ENCODE measurements at places on chromosomes 13 and 19.

- DNase-seq: no peak
Measured at GRCh38 chr19:2582984-2583956, 107.3 kb downstream of the GADD45B start.

DNA sequence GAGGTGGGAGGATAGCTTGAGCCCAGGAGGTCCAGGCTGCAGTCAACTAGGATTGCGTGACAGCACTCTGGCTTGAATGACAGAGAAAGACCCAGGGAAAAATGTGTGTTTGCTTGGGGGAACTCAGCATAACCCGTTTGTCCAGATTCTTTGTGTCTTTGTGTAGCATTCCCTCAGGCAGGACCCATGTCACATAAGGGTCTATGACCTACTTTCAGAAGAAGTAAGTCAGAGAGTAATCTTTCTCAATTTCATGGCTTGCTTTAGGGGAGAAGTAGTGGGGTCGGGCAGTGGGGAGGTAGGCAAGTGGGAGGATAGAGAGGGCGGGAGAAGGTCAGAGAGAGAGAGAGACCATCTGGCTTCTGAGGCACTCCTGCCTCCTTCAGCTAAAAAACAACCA, 11.9 kb upstream of the PSPC1 start:
- no peak for DNase-seq

DNA sequence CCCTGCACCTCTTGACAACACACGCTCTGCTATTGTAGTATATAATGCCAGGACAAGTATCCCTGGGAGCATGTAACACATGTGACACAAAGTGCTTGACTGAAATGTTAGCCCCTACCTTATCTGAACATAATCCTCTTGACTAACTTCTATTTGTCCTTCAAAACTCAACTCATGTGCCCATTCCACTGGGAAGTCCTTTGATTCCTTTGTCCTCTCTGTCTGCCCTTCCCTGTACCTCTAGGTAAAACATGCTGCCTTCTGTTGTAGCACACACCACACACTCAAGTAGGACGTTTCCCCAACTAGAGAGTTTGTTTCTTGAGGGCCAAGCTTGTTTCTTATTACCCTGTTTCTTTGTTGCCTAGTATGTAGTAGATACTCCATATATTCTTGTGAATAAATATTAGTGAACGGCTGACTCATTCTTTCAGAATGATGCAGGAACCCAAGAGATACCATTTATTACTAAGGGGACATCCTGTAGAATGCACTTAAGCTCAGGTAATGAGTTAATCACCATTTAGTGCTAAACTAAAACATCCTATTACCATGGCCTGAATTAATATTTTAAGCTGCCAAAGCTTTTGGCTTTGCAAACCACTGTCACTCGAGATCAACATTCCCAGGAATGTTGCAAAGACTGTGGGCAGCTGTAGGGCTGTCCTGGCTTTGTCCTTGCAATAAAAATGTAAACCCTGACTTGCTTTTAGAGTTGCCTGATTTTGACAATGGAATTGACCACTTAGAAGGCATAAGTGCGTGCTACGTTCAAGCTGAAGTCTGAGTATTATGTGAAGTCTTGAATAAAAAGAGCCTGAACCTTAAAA, 313.4 kb downstream of the COG6 start:
- no peak for DNase-seq

DNA sequence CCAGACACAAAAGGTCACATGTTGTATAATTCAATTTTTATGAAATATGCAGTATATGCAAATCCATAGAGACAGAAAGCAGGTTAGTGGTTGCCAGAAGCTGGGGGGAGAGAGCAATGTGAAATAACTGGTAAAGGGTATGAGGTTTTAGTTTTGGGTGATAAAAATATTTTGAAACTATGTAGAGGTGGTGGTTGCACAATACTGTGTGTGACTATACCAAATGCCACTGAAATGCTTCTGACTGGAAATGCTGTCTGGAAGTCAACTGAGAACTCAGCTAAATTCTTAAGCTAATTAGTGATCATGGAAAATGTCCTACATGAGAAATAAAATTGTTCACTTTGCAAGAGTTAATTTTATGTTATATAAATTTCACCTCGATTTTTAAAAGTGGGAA, 65.3 kb upstream of the RXFP2 start:
- DNase-seq: no peak

DNA sequence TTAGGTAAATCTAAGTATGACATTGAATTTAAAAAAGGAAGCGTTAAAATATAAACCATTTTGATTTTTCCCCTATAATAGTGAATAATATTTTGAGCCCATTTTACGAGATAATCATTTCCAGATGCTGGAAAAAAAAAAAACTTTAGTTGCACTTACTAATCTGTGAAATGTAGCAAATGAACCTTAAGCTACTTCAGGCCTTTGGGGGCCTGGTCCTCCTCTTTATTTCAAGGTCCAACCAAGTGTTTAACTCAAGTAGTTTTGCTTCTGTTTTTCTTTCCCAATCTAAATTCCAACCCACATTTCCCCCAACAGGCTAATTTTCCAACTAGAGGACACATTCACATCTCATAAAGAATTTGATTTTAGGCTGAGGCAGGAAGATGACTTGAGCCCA, 101.2 kb downstream of the TNFRSF19 start:
- DNase-seq: no peak

DNA sequence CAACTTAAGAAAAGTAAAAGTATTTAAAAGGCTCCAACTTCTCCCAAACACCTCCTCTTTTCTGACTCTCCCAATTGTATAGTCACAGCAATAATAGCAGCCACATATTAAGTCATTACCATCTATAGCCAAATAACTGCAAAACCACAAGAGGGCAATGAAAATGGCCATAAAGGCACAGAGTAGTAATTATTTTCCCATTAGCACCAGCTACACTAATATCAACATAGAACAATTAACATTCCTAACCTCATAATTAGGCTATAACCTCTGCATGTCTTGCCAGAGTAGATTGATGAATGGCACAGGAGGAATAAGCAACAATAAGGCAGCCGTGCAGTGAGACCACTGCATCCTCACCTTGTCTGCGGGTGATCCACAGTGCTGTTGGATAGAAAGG, 226.4 kb upstream of the SERP2 start:
- DNase-seq: no peak

DNA sequence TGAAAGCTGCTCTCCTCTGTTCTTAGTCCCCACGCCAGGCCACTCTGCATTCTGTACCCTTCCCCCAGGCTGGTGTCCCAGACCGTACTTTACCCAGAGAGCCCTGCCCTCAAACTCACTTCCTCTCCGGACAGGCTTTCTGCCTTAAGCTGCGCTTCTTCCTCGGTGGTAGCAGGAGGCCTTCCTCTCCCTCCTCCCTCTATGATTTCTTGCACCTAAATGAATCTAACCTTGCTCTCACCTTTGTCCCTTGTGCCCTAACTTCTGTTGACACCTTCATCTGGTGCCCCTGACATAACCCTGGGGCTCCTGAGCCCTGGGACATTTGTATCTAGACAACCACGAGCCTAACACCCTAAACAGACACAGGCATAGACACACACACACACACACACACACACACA, 29.6 kb upstream of the CEACAM21 start:
- DNase-seq: peak; percentile 24

DNA sequence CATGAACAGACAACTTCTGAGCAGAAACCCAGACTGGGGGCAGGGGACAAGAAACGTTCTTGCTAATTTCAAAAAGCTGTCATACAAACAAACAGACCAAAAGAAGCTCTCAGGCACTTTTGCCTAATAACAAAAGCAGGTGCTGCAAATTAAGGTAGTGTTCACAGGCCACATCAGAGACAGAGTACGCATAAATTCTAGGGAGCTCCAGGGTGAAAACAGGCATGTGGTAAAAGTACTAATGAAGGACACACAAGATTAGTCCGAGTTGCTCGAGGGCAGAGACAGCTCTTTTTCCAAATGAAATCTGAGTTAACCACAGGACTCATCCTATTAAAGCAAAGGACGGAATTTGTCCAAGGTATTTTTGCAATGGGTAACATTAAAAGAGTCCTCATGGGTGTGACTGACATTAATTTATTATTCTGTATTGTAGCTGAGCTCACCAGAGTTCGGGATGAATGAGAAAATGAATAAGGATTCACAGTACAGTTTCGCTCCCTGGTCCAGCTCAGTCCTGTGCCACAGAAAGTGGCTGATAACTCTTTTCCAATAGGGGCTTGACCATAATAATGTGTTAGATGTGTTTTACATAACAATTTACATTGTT, 197.3 kb downstream of the LHFPL6 start:
- DNase-seq: no peak

DNA sequence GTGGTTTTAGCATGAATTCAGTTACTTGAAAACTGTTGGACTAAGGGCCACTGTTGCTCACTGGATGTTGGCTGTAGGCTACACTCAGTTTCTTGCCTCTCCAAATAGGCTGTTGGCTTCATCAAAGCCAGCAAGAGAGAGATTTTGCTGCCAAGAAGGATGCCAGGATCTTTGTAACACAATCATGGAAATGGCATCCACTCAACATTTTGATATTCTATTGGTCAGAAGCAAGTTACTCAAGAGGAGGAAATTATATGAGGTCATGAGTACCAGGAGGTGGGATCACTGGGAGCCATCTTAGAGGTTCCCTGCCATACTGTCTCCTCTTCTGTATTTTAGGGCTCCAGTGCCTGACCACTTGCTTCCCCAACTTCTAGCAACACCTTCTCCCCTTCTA, 30.6 kb downstream of the SYDE1 start:
- no peak for DNase-seq

DNA sequence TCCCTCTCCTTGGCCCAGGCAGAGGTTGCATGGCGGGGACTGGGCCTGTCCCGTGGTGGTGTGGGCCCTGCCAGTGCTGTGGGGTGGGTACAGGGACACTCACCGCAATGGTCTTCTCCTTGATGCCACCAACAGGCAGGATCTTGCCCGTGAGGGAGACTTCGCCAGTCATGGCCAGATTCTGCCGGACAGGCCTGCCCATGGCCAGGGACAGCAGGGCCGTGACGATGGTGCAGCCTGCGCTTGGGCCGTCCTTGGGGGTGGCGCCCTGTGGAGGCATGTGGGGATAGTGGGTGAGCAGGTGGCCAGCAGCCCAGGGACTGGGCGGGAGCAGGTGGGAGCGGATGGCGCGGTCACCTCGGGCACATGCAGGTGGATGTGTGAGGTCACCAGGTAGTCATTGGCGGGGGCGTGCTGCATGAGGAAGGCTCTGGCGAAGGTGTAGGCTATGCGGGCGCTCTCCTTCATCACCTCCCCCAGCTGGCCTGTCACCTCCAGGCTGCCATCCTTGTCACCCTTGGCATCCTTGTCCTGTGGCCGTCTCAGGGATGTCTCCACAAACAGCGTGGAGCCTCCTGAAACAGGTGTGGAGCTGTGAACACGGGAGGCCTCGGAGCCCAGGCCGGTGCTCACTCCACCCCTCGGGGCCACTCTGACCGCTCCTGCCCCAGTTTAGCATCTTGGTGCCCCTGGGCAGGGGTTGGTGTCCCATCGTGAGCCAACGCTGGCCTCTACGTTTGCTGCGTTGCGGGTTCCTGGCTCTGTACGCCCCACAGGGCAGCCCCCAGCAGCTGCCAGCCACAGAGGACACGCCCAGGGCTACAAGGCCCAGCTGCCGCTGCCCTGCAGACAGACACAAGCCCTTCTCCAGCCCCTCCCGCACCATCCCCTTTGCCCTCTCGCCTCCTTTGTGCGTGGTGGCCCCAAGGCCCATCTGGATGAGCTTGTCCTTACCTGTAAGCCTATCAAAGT, 3.4 kb downstream of the RPL36 start:
- no peak for DNase-seq

- DNase-seq: no peak
Measured at GRCh38 chr13:22009500-22009899, 338.6 kb downstream of the FGF9 start.

GRCh38 chr19:40392894-40393517, 3.0 kb upstream of the HIPK4 start:
- no peak for DNase-seq

DNA sequence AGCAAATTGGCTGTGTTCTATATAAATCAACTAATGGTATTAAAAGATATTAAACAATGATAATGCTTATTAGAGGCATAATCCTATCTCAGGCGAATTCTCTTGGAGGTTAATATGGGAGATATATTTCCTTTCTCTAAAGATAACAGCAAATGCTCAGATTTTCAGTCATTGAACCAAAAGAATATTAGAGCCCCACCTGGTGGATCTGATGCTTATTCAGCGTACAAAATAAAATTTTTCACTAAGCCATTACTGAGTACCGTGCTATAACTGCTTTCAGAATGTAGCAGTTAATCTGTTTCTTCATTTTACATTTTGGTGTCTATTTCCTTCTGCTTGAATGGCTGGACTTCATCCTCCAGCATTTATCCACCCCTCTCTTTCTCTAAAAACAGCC, 143.3 kb upstream of the IPO5 start:
- no peak for DNase-seq

All from T-cell (primary cell).